ENCODE measurements at places on chromosomes 7 and 10. TPM values are rescaled to one million over a fixed set of nuclear protein-coding genes. Genes with fewer than 3 reads are reported as not detected.

SFRP5 gene
- total RNA-seq = 0.58 TPM

IL2RA gene
- 57.9 TPM for total RNA-seq

OR13A1 gene
- not detected for total RNA-seq

STX1A gene
- total RNA-seq = 5.0 TPM

SEMA3A gene
- total RNA-seq = 0.69 TPM

DRGX gene
- total RNA-seq = not detected
